ENCODE measurements at places on chromosomes 5 and 9. TPM values are rescaled to one million over a fixed set of nuclear protein-coding genes. Genes with fewer than 3 reads are reported as not detected.

The LTC4S gene
- 1.8 TPM for polyA plus RNA-seq

The KCNMB1 gene
- polyA plus RNA-seq, result not detected

The SLC1A3 gene
- polyA plus RNA-seq, result not detected

The ENTREP1 gene
- polyA plus RNA-seq, result not detected

The ARHGEF37 gene
- 0.55 TPM for polyA plus RNA-seq

The INVS gene
- 6.2 TPM for polyA plus RNA-seq

The ADRA1B gene
- not detected for polyA plus RNA-seq

GRCh38 chr9:83199240-83199639, 136.3 kb upstream of the RASEF start:
- DNase-seq, result no peak

DNA sequence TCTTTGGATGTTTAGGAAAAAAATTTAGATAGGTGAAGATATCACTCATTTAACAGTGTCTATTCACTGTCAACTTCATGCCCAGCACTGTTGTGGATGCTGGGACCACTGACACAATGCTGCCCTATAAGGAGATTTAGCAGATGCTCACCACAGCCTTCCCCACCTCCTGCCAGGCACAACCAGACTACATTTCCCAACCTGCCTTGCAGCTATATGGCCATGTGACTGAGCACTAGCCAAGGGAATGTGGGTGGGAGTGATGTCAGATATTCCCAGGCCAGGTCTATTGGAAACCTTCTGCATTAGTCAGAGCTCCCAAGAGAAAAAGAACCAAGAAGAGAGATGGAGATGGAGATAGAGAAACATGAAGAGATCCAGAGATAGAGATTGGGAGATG, 302.6 kb upstream of the TAS2R1 start:
- DNase-seq, result no peak

- no peak for DNase-seq
Observed at GRCh38 chr5:133396814-133397213, 215.5 kb downstream of the FSTL4 start.

DNA sequence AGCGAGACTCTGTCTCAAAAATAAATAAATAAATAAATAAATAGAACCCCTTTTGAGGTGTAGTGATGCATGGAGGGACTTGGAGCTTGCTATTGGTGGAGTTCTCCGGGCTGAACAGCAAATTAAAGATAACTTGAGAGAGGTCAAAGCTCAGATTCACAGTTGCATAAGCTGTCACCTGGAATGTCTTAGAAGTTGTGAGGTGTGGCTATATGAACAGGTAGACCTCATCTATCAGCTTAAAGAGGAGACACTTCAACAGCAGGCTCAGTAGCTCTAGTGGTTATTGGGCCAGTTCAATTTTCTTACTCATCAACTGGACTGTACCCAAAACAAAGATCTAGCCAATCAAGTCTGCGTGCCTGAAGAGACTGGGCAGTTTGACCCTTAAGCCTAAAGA, 11.7 kb upstream of the STING1 start:
- DNase-seq, result no peak

GRCh38 chr9:136545692-136545964, 220 bp downstream of the NOTCH1 start:
- no peak for DNase-seq

Data from CD4-positive, CD25-positive, alpha-beta regulatory T cell (primary cell).